ENCODE measurements at places on chromosomes 4 and X.

GRCh38 chr4:82360298-82361177 lies 13.3 kb downstream of the HNRNPD start:
- peak; percentile 57 for DNase-seq

DNA sequence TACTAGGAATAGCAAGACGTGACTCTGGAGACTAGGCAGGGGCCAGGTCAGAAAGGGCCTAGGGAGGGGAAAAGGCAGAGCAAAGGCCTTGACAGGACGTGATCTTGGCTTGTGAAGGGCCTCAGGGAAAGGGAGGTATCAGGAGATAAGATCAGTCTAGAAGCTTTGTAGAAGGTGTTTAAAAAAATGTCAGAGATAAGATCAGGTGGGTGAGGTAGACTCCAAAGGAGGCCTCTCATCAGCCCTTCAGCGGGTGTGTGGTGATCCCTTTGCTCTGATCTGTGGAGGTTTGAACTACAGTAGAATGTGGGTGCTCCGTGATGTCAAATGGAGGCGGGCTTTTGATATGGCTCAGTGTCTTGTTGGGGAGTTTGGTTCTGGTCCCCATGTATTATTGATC lies 78.8 kb upstream of the PRPS1 start:
- DNase-seq, result peak; percentile 46

DNA sequence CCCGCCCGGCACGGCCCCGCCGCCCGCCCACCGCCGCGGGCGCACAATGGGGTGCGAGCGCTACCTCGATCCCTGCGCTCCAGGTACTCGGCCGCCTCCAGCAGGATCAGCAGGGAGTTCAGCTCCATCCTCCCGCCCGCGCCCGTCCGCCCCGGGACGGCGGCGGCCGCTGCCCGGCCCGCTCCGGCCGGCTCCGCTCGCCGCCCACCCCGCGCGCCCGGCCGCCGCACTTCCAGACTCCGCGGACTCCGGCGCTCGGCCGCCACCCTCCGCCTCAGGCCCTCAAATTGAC lies at the start of gene MXD4:
Gene MXD4 (minus strand): TSS at position 257 of the 292 bp plus-strand sequence. CDS start 129 bp downstream, at position 128.
- DNase-seq, result no peak

DNA sequence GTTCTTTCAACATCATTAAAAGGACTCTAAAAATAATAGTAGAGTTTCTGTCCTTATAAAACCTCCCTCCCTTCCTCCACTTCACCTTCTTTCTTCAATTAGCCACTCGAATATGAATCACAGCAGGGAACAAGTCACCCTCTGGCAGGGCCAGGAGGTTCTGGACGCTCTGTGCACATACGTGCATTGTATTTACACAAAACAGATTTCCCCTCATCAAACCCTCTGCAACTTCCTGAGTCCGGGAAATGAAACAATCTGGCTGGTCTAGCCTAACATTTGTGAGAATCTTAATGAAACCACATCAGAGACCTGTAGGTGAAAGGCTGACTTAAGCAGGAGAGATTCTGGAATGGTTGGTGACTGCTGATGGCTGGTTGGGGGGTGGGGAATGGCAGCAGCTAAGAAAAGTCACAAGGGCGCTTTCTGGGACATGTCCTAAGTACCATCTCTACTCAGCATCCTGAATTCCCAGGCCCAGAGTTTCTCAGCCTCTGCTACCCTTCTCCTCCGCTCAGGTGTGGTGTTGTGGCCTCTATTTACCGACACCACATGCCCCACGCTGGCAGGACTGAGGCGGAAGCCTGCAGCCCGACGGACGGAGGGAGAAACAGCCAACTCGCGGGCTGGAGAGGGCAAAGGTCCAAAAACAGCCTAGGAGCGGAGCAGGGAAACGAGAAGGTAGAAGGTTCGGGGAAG lies 1.0 kb downstream of the ZDHHC9 start:
- DNase-seq, result no peak

- DNase-seq, result no peak
Observed at GRCh38 chr4:66691101-66691500, 854.2 kb downstream of the CENPC start.

GRCh38 chr4:186854256-186854655 lies 130.6 kb upstream of the FAT1 start:
- no peak for DNase-seq

GRCh38 chr4:5772528-5773270 lies 61.7 kb downstream of the EVC start:
- no peak for DNase-seq

DNA sequence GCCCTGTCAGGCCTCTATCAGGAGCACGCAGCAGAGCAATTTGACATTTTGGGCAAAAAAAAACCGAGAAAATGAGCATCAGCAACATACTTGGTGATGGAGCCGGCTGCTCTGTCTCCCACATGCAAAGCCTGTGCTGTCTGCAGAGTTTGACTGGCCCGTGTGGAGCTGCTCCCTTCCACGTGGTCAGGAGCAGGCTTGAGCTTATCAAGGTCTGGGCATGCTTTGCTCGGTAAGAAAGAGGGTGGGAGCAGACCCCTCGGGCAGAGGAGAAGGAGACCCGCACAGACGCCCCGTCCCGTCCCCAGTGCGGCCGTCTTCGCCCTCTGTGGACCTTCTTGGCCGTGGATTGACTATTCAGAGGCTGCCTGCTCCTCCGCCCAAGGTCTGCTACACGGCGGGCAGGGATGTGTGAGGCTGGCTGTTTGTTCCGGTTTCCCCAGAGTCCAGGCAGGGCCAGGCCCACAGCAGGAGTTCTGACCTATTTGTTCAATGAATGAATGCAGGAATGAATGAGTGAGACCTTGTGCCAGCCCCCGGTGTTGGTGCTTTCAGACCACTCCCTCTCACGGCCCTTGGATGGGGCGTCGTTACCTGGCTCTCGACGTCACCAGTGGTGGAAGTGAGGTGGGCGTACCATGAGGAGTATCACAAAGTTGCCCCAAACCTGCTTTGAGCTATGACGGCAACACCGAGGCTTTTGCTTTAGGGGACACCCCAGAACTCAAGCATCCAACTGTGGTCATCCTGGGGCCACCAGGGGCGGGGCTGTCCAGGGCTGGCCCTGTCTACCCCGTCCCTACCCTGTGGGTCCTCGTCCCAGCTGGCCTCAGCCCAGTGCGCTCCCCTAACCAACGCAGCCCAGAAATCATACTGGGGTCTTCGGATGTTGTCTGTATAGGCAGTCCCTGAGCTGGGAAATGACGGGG lies 54.7 kb upstream of the ADRA2C start:
- no peak for DNase-seq

- no peak for DNase-seq
Observed at GRCh38 chr4:82747686-82748575, 50.7 kb downstream of the SCD5 start.

- DNase-seq, result no peak
Observed at GRCh38 chr4:2848449-2848848, 4.8 kb downstream of the ADD1 start.
